ENCODE measurements at places on chromosomes 3 and 15.

GRCh38 chr3:113186566-113186965 is 24.8 kb upstream of the BOC start:
- no peak for DNase-seq

DNA sequence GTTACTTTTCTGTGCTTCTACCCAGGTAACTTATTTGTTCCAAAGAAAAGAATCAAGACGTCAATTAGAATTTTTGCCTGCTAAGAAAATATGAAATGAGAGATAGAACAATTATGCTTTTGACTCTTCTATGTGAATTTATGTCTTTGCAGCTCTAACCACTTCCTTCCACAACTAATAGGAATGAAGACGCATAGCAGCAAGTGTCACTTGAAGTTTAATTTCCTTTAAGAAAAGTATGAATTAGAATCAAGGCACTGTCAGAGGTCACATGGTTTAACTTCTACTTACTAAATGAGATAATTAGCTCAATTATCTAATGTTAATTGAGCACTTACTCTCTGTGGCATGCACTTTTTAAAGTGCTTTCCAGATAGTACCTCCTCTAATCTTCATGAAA is 3.3 kb downstream of the WDR49 start:
- DNase-seq, result no peak

GRCh38 chr3:116394365-116394764 is 50.9 kb downstream of the LSAMP start:
- no peak for DNase-seq

DNA sequence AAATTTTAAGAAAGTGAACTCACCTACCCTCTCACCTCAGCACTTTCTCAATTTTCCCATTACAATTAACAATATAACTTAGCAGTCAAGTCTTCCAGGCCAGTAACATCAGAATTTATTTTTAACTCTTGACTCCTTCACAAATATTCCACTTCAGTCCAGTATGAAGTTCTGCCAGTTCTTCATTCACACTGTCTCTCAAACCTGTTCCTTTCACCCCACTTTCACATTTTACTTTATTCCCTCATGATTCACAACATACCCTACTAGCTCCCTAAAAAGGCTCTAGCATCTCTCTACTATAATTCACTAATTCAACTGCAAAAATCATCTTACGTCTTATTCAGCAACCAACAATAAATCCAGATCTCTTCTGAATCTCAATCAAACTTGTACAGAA is 3.8 kb downstream of the GSK3B start:
- DNase-seq, result no peak

- no peak for DNase-seq
Observed at GRCh38 chr3:32506466-32506865, 3.8 kb upstream of the CMTM6 start.

DNA sequence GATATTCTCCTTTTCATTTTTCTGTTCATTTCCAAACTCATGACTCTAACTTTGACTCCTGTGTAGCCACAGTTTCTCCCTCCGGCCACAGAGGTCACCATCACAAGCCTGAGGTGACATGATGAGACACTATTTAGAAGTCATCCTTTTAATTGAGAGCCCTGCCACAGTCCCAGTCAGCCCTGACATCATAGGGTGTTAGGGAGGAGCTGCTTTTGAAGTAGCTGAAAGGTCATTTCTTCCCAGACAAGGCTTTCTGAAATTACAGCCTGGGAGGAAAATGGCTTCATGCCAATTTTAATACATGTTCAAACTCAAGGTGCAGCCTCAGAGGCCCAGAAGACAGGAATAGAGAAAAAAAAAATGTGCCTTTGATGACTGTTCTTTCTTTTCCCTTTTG is 532.8 kb upstream of the TGFBR2 start:
- DNase-seq, result no peak

DNA sequence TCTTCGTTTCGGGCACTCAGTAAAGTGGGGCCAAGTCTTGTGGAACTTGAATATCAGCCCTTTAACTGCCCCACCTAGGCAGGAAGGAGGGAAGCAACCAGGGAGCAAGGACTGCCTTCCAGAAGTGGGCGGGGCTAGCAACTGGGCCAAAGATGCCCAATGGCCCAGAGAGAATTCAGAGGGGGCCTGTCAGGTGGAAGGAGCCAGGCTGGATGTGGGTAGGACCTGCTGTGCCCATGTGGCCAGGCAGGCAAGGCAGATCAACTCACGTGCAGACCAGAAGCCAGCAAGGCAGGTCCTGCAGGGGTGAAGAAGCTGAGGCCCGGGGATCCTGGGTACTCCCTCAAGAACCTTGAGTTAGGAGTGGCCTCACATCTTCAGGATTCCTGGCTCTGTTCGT is 5.5 kb downstream of the MAP6D1 start:
- no peak for DNase-seq

- no peak for DNase-seq
Observed at GRCh38 chr3:55455915-55456314, 31.2 kb downstream of the WNT5A start.
